ENCODE measurements at places on chromosomes 3 and 15. TPM values are rescaled to one million over a fixed set of nuclear protein-coding genes. Genes with fewer than 3 reads are reported as not detected.

Gene OXTR
- total RNA-seq, result 0.73 TPM

Gene LTK
- 0.20 TPM for total RNA-seq

Gene UPK1B
- not detected for total RNA-seq

Gene CILP
- total RNA-seq, result 1.5 TPM

Gene ATP11B
- 55.5 TPM for total RNA-seq

Gene RLBP1
- total RNA-seq, result not detected

Gene LHFPL4
- total RNA-seq, result under 0.01 TPM

Gene SERINC4
- 0.20 TPM for total RNA-seq

Gene BRPF1
- 20.1 TPM for total RNA-seq

Gene ERC2
- total RNA-seq, result under 0.01 TPM

Gene SSR3
- total RNA-seq, result 255 TPM

Gene PTH1R
- total RNA-seq, result 1.1 TPM

Gene SHF
- 0.78 TPM for total RNA-seq

Gene TSEN2
- 27.6 TPM for total RNA-seq

Gene SLC12A1
- not detected for total RNA-seq

Gene CIB1
- 24.6 TPM for total RNA-seq

Gene SCN5A
- total RNA-seq, result 0.37 TPM

Gene RGMA
- 2.9 TPM for total RNA-seq

Gene MORC1
- total RNA-seq, result not detected

Gene MITF
- total RNA-seq, result 6.2 TPM

Gene C3orf33
- total RNA-seq, result 1.6 TPM

Gene THRB
- 5.9 TPM for total RNA-seq

Gene PRTG
- total RNA-seq, result 5.7 TPM

Gene FRMD5
- total RNA-seq, result under 0.01 TPM

Gene ADAMTS7
- total RNA-seq, result 12.1 TPM

Gene GHSR
- not detected for total RNA-seq
